ENCODE measurements at places on chromosomes 16 and 17.

GRCh38 chr17:56810891-56811775 is 22.6 kb downstream of the C17orf67 start:
- no peak for DNase-seq

DNA sequence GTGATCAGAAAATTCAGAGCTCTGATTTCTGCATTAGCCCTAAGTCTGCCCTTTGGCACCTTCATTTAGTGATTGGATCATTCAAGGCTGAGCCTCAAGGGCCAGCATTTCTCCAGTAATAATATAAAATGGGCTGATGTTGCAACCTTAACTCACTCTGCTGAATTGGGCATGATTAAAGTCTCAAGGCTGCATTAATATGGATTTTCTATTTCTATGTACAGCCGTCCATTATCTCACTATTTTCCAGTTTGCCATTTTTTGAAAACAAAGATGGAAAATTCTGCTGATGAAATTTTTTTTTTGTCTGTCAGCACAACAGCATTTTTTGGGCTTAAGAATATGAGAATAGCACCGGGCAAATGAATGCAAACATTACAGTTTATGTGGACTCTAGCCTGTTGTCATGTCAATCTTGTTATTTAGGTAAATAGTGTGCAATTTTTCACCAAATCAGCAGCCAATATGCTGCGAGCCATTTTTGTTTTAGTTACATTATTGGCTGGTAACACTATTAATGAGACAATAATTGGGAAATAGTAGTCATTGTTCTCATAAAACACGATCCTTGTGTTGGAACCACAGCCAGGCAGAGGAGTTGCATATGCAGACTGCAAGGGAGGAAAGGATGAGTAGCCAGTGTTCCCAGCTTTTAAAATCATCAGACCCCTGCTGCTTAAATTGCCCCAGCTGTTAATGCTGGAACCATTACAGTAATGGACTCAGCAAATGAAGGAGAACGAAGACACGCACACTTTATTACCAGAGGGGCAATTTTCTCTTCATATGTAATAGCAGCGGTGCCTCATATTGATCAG is 10.5 kb downstream of the FTO start:
- DNase-seq = no peak

GRCh38 chr16:11094075-11094856 is 149.9 kb downstream of the CLEC16A start:
- peak; percentile 58 for DNase-seq

GRCh38 chr17:37520174-37520573 is 30.5 kb downstream of the DUSP14 start:
- no peak for DNase-seq

DNA sequence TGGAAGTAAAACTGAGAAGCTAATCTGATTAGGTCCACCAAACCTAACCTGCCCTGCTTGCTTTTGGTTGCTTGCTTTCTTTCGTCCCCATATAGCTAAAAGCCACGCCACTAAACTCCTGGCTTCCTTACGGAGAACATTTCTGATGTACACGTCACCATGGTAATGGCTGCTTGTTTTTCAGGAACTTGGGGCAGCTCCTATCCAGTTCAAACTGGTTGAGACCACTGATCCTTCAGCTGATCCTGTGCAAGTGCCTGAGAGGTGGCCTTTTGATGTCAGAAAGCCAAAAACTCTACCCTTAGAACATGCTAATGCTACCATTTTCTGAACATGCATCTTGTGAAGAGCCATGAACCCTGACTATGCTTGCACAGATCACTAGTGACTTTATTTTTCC is 14.4 kb upstream of the DHRS7C start:
- DNase-seq = no peak

DNA sequence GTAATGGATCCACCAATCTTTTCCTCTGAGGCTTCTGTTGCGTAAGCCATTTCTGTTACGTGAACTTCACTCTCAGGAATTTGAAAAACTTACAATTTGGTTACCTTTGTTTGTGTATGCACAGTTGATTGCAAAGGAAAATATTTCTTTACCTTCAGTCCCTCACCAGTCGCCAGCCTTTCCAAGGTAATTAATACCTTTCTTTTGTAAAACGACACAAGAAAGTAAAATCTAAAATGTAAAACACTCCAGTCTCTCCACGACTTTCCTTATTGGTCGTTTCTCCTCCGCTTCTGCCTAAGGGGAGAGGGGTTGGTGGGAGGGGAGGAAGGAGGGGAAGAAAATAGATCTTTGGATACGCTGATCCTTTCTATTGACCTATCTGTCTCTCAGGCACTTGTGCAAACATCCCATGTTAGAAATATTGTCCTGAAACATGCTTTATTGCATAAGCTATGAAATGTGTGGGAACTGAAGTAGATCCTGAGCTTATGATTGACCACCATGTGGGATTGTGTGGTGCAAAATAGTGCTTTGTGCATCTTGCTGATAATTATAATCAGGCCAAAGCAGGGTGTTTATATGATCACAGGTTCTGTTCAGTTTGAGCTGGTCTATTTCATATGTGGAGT is 32.4 kb upstream of the EFCAB13 start:
- no peak for DNase-seq

DNA sequence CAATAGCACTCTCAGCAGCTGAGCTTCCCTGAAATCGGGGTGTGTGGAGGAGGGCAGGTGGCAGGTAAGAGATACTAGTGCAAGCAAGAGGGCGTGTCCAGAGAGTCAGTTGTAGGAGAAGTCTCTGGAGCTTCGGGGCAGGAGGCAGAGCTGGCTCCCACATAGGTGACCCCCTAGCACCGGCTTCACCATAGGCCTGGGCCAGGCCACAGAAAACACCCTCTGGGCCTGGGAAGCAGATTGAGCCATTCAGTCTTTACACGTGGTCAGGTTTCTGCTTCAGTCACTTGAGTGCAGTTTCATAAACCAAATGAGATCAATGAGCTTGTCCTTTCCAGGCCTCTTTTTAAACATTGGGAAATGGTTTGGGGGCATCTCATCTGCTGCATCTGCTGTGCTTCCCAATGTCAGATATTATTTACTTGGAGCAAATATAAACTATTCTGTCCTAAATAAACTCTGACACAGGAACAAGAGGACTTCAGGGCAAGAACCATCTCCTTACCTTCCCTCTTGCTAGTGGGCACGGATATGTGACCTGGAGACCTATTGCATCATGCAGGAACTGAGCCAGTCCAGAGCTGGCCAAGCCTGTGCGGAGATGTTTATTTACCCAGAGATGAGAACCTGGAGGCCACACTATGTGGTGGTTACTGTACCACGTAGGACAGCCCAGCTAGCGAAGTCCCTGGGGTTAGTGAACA is 16.1 kb downstream of the CCR7 start:
- peak; percentile 52 for DNase-seq

DNA sequence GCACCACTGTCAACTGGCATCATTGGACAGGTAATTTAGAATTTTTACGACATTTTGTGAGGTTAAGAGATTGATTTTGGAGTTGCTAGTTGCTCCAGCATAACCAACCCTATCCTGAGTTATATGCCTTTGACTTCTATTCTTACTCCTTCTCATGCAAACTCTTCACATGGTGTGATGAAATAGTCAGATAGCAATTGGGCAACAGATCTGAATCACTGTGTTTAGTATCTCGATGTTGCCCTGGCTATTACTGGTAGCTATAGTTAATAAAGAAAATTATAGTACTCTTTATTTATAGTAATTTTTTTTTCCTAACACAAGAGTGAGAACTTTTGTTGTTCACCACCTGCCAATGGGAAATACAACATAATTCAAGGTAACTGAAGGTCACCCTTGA is 494.8 kb upstream of the TOM1L1 start:
- DNase-seq = no peak

GRCh38 chr17:59547131-59547915 is 18.1 kb upstream of the DHX40 start:
- DNase-seq = no peak

All from stimulated activated naive CD8-positive, alpha-beta T cell treated with anti-CD3 and anti-CD28 coated beads, Interleukin-15, amount 100 ng/mL, for 72 hours (primary cell).